ENCODE measurements at places on chromosomes 3 and 15.

GRCh38 chr3:147383617-147384016 lies 22.7 kb downstream of the ZIC4 start:
- DNase-seq: no peak

GRCh38 chr3:9347081-9347480 lies 15.8 kb upstream of the THUMPD3 start:
- no peak for DNase-seq

DNA sequence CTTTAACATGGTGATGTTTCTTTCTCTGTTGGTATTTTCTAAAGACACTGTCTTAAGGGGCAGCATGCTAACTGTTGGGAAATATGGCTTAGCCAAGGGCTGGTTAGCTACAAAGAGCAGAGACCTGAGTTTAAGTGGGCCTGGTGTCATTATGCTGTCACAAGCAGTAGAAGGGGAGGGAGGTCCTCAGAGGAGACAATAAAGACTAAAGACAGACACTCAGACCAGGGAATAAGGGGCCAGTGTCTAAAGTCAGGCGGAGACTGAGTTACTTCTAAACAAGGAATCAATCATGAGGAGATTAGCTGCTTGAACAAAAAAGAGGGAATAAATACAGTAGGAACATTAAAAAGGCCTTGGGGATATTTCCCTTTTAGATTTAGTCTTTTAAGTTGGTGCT lies 142.7 kb upstream of the DPPA4 start:
- DNase-seq: no peak

GRCh38 chr15:98951004-98951403 lies 56.6 kb downstream of the PGPEP1L start:
- no peak for DNase-seq

DNA sequence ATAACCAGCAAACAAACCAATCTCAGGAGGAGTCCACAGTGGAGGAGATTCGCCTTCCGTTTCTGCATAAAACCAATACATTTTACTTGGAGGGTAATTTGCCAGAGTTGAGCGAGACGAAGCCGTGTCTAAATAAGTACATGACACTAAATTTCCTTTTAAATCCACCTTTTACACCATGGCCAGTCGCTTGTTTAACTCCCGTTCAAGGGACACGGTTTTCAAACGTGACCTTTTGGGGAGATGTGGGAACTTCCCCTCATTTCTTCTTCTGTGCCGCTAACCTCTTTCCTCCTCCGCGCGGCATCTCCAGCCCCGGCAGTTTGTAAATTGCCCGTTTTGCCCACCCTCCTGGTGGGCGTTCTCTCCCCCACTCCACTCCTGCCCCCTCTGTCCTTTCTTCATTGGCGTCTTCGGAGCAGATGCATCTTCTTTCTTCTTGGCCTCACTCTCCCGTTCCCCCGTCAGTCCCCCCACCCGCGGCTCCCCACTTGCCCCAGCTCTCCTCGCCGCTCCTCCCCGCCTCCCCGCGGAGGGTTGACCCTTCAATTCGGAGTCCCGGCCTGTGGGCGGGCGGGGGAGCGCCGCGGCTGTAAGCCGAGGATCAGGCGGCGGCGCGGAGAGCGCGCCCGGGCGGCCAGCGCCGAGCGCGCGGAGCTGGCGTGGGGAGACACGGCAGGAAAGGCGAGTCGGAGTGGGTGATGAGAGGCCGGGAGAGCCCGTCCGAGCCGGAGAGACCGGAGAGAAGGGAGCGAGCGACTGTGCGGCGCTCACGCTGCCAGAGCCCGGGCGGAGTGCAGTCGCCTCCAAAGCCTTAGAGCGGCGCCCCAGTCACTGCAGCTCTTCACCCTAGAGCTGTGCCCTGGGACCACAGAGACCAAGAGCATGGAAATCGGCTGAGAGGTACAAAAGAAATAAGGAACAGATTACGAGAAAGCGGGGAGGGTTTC lies at the start of gene NLGN1:
TSS of gene NLGN1 (plus strand) at position 584 of the 950 bp plus-strand sequence.
- peak; percentile 51 for DNase-seq
